ENCODE measurements at places on chromosomes 16 and 17.
A peak's percentile ranks its signal among the peaks of the same experiment; 100 is the strongest.

DNA sequence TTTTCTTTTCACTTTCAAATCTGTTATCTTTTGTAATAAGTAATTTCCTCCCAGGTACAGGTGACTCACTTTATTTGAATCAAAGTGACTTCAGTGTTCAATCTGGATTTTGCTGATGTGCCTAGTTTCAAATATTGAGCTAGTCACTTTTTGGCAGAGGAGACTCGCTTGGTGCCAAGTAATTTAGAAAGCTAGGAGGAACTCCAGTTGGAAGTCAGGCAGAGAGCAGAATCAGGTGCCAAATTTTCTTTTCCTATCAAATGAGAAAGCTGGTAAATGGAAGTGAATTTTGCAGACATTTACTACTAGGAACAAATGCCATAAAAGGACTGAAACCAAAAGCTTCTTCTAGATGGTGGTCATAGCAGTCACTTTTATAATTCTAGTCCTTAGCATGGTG, 656.0 kb upstream of the KIF2B start:
- no peak for DNase-seq

DNA sequence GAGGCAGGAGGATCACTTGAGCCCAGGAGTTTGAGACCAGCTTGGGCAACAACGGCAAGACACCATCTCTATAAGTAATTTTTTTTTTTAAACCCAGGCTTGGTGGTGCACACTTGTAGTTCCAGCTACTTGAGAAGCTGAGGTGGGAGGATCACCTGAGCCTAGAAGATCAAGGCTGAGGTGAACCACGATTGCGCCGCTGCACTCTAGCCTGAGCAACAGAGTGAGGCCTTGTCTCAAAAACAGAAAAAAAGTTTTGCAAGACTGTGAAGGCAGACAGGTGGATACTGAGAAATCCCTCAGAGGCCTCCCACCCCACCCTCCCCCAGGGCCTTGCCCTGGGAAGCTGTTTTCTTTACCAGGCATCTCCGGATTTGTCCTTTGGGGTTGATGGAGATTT, 125.4 kb downstream of the MGAT5B start:
- no peak for DNase-seq

- no peak for DNase-seq
Observed at GRCh38 chr16:84943620-84944019, 67.7 kb downstream of the ZDHHC7 start.

DNA sequence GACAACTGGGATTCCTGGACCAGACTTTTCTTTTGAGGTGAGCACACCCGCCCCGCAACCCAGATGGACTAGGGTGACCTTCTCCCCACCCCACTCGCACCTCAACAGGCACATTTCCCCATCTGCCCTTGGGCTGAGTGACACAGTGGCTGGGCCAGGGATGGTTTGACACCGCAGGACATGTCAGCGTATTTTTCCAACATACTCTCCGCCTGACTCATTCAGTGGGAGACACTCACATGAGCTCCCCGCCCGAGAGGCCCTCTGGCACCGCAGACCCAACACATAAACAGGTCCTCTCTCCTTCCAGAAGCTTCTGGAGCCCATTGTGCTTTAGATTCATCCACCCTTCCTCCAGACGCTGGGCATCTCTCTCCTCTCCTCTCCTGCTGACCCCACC, 69.4 kb downstream of the ZDHHC7 start:
- DNase-seq = no peak

- DNase-seq = no peak
Observed at GRCh38 chr16:86035906-86036305, 136.9 kb downstream of the IRF8 start.

DNA sequence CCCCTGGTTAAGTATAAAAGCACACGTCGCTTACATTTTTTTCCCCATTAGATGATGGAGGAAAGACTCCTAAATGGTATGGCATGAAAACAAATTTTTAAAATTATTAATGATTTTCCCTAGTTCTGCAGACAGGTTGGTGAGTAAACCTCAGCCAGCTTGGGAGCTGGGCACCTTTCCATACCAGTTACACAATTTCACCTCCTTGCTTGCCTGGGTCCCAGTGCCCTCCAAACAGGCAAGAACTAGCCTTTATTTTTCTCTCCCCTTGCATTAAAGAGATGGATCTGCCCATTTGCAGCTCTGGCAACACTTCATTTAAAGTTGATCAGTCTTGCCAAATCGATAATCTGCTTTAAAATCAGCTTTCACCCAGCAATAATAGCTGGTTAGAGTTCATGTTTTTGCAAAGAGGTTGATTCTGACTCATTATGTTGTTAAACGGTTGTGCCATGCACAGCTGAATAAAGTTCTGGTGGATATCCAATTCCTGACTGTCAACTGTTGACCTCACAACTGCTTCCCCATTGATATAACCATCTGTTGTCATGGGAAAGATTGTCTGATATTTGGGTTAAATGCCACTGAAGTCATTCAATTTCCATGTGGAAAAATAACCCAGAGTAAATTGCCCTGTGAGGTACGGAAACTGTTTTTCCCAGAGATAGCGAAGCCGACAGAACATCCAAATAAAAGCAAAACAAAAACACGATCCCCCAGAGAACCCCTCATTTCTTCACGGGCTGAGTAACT, 1.3 kb downstream of the C17orf58 start:
- no peak for DNase-seq

- DNase-seq = no peak
Observed at GRCh38 chr17:71828182-71828596, 292.6 kb upstream of the SOX9 start.

- peak; percentile 58 for DNase-seq
Observed at GRCh38 chr17:47253541-47254402, at the start of gene ITGB3. TSS of gene ITGB3 (plus strand) at chr17:47253827. CDS start at chr17:47253862, 35 bp downstream.

DNA sequence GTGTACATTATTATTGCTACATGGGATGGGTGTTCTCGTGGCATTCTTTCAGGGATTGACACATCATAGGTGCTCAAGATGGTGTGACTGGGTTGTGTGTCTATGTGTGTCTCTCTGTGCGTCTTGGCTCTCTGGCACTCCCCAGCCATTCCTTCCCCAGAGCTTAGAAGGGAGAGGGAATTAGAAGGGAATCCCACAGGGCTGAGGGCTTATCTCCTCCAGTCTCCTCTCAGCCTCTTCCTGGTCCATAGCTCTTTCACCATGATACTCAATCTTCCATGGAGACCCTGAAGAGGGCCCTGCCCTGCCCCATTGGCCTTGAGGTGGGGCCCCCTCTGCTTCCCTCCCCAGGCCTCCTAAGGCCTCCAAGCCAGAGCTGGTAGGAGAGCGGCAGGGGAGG, 52.0 kb downstream of the MRM1 start:
- no peak for DNase-seq

DNA sequence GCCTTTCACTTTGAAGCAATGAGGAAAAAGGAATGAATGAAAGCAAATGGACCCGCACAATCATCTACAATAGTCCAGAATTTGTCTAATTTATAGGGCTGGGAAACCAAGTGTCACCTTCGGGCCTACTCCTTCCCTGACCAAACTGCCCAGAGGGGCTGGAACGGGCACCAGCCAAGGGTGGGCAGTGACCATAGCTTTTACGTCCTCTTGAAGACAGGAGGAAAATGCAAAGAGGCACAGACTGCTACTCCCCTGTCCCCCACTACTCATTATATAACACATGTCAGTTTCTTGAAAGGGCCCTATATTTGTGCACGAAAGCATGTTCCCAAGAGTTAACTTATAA, 122.3 kb downstream of the ZFHX3 start:
- DNase-seq = no peak

Data from stimulated activated CD4-positive, alpha-beta T cell treated with anti-CD3 and anti-CD28 coated beads, Interleukin-4, amount 100 ng/mL, for 4 hours (primary cell).